ENCODE measurements at places on chromosomes 2 and 18. TPM values are rescaled to one million over a fixed set of nuclear protein-coding genes. Genes with fewer than 3 reads are reported as not detected.

TMEM178A gene
- total RNA-seq: 0.25 TPM

GATA6 gene
- total RNA-seq: 10.4 TPM

FBXO36 gene
- total RNA-seq: 0.49 TPM

ARHGEF33 gene
- total RNA-seq: 0.11 TPM

RRM2 gene
- 6.1 TPM for total RNA-seq

MROH2A gene
- total RNA-seq: 3.6 TPM

ZNF521 gene
- total RNA-seq: 2.9 TPM

DNA sequence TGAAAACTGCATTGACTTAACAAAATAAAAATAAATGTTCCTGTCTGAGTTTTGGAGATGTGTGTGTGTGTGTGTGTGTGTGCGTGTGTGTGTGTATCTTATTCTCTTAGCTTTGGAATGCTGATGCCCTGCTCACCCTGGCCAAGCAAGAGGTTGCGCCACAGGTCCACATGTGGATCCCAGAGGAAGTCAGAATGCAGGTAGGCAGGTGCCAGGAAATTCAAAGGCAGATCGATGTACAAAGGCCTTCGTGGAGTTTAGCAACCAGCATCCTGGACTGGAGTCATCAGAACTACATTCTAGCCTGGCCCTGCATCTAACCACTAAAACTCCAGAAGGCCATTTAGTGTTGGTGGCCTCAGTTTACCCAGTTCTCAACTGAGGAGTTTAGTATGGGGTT lies 12.4 kb downstream of the G6PC2 start:
- H3K36me3 ChIP-seq: no peaks in the 10 kb centered on the region
- no peak overlapping the region for H3K27ac ChIP-seq
- H3K4me3 ChIP-seq: no peak overlapping the region
- no peaks in the 10 kb centered on the region for H3K27me3 ChIP-seq
- peaks cover 9% of the 10 kb centered on the region for H3K4me1 ChIP-seq
- peak; percentile 92 for DNase-seq

- no peak overlapping the region for H3K27ac ChIP-seq
- no peak overlapping the region for H3K4me3 ChIP-seq
- DNase-seq: no peak
- H3K27me3 ChIP-seq: no peaks in the 10 kb centered on the region
- no peaks in the 10 kb centered on the region for H3K36me3 ChIP-seq
Observed at GRCh38 chr2:151796774-151797173, 31.4 kb downstream of the ARL5A start.

DNA sequence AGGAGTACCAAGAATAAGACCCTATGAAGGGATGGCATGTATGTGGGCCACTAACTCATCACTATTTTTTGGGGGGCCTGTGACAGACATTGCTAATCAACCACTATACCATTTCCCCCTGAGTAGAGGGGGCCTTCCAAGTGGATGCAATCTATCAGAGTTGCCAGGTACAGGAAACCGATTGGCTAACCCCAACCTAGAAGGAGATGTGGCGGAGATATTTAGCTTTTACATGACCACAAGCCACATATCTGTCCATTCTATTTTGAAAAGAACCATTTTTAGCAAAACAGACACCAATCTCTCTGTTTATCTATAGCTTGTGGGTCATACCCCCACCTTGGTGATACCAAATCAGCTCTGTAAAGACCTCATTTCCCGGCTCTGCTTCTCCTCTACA lies 51.0 kb downstream of the PAX8 start:
- no peaks in the 10 kb centered on the region for H3K36me3 ChIP-seq
- H3K27ac ChIP-seq: no peak overlapping the region
- no peak overlapping the region for H3K4me3 ChIP-seq
- peaks cover 9% of the 10 kb centered on the region for H3K4me1 ChIP-seq
- H3K27me3 ChIP-seq: no peaks in the 10 kb centered on the region

GRCh38 chr2:45813003-45813941 lies 161.8 kb downstream of the PRKCE start:
- no peaks in the 10 kb centered on the region for H3K4me1 ChIP-seq
- no peak for DNase-seq
- H3K27ac ChIP-seq: no peak overlapping the region
- H3K36me3 ChIP-seq: no peaks in the 10 kb centered on the region
- H3K27me3 ChIP-seq: no peaks in the 10 kb centered on the region

- no peak overlapping the region for H3K27ac ChIP-seq
- no peaks in the 10 kb centered on the region for H3K27me3 ChIP-seq
- no peak for DNase-seq
- no peak overlapping the region for H3K4me3 ChIP-seq
Observed at GRCh38 chr2:195563857-195564512, 93.0 kb upstream of the SLC39A10 start.

DNA sequence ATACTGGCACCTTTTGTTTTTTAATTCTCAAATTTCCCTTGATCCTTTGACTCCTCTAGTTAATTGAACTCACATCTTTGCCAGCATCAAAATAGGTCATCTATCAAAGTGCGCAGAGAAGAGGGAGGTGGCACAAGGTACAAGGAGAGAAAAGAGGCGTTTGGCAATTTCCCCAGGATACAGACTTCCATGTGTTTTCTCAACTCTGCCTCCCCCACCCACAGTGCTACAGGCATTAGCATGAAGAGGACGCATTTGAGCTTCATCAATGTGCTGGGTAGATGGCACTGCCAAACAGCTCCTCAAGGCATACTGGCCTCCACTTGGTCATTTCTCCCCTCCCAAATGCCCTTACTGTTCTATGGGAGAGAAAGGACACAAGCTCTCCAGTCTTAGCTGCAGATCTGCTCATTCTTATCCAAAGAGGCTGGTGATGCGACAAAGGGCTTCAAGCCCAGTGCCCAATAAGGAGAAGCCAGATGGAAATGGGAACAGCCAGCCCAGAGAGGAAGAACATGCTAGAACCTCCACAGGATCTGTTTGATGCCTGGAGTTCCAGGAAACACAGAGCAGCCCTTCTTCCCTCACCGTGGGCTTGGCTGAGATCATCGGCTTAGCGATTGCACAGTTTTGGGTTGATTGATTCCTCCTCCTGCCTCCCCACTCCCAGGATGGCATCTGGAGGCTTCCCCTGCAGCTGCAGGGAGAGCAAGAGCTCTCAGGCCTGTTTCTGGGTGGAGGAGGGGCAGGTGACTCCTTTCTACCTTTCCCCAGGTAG lies 144.7 kb upstream of the SMAD2 start:
- no peak overlapping the region for H3K27ac ChIP-seq
- no peaks in the 10 kb centered on the region for H3K36me3 ChIP-seq
- no peaks in the 10 kb centered on the region for H3K4me1 ChIP-seq
- H3K27me3 ChIP-seq: no peaks in the 10 kb centered on the region

DNA sequence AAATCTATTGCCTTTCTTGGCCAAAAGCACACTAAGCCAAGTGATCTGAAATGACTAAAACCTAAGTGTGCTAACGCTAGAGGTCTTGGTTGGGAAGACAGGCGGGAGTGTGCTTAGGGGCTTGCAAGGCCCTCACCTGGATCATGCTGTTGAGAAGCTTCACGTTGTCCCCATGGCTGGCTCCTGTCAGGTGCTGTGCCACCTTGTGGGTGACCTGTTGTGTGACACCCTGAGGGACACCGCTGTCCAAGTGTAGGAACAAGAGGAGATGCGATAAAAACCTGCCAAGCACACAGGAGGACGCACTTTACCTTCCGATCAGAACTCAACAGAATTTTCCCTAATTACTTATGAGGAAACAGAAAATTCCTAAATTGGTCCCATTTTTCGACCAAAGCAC lies 50.8 kb downstream of the EPG5 start:
- peaks cover 5% of the 10 kb centered on the region for H3K36me3 ChIP-seq
- no peaks in the 10 kb centered on the region for H3K4me1 ChIP-seq
- no peaks in the 10 kb centered on the region for H3K27me3 ChIP-seq
- H3K27ac ChIP-seq: no peak overlapping the region

- no peak overlapping the region for H3K4me3 ChIP-seq
- H3K36me3 ChIP-seq: peaks cover 19% of the 10 kb centered on the region
- no peaks in the 10 kb centered on the region for H3K27me3 ChIP-seq
- no peak overlapping the region for H3K27ac ChIP-seq
Observed at GRCh38 chr2:230472621-230473018, 56.6 kb downstream of the SP100 start.

DNA sequence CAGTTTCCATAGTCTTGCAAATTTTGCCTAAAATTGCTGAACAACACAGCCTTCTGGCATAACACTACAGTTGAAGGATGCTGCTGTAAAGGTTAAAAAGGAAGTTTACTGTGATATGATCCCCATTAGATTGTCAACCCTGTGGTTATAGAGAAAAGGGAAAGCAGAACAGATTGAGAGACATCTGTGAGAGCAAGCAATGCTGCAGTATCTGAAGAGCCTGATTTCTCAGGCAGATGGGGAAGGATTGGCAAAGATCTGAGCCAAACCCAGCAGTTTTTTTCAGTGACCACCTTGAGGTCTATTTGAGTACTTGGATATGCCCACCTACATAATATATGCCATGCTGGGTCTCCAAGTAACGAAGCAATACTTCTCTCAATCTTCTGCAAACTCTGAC lies 8.5 kb upstream of the ST8SIA3 start:
- no peak for DNase-seq
- no peaks in the 10 kb centered on the region for H3K4me1 ChIP-seq
- no peak overlapping the region for H3K4me3 ChIP-seq
- no peaks in the 10 kb centered on the region for H3K27me3 ChIP-seq
- H3K27ac ChIP-seq: no peak overlapping the region
- H3K36me3 ChIP-seq: no peaks in the 10 kb centered on the region

All from right lobe of liver (tissue), 6 donors.